ENCODE measurements at places on chromosomes 7 and 10. TPM values are rescaled to one million over a fixed set of nuclear protein-coding genes. Genes with fewer than 3 reads are reported as not detected.

DNA sequence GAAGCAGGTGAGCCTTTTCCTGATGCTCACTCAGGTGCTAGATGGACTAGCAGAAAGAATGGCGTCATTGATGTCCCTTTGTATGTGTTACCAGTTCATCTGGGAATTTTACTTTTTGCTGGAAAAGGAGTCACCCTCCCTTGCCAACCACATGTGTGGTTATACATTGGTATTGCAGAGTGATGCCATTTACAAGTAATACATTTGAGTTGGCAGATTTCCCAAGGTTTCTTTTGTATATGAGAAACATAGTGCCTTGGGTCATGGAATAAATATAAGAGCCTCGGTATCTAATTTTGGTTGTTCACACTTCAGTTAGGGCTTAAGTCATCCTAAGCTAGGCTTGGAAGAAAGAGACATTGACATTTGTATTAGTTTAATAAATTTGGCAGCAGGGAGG lies 10.4 kb upstream of the ATXN7L1 start:
- H3K27ac ChIP-seq, result no peak overlapping the region
- H3K27me3 ChIP-seq, result no peaks in the 10 kb centered on the region
- H3K4me3 ChIP-seq, result no peak overlapping the region
- DNase-seq, result no peak
- H3K4me1 ChIP-seq, result peaks cover 10% of the 10 kb centered on the region

DNA sequence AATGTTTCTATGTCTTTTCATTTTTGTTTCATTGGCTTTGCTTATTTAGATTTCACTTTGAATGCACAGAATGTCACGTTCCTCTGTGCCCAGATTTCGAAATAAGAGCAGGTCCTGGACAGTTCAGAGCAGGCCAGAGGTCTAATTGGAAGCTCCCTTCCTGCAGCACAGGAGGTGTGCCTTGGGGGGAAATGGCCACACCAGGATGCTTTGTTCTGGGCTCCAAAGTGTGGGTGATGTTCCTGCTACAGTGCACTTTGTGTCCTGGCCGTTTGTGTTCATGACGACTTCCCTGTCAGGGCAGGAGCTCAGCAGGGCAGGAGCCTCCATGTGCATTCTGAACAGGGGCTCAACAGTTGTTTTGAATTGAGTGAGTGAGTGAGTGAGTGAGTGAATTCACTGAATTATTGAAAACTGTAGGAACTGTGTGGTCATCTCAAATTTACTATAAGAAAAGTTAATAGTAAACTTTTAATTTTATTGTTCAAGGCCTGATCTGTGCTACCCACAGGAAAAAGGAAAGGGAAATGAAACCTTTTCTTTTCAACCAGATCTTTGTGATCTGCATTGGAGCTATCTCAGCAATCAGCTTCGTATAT lies 109.5 kb upstream of the GJD4 start:
- peak overlapping the region; percentile 71 for H3K27ac ChIP-seq
- no peaks in the 10 kb centered on the region for H3K27me3 ChIP-seq
- H3K36me3 ChIP-seq, result no peaks in the 10 kb centered on the region

DNA sequence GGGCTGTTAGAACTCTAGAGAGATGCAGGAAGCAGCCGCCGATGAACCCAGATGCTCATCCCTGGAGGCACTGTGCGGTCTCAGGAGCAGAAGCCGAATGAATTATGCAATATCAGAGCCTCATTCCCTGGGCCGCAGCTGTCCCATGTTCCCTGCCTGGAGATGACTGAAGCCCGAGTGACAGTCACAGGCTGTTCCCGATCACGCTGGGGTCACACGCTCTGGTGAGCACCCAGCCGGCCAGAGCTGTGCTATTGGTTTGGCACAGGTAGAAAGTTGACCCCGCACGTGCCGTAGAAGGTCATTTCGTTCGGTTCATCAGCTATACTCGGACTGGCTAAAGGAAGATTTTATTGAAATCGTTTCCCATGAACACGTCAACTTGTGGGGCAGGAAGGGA lies 140.5 kb upstream of the SH2B2 start:
- no peak for DNase-seq
- peaks cover 8% of the 10 kb centered on the region for H3K4me1 ChIP-seq
- no peak overlapping the region for H3K27ac ChIP-seq
- H3K36me3 ChIP-seq, result peaks cover 11% of the 10 kb centered on the region
- no peak overlapping the region for H3K4me3 ChIP-seq
- H3K27me3 ChIP-seq, result no peaks in the 10 kb centered on the region

MMD2 gene
- total RNA-seq, result not detected

LIPF gene
- not detected for total RNA-seq

DNA sequence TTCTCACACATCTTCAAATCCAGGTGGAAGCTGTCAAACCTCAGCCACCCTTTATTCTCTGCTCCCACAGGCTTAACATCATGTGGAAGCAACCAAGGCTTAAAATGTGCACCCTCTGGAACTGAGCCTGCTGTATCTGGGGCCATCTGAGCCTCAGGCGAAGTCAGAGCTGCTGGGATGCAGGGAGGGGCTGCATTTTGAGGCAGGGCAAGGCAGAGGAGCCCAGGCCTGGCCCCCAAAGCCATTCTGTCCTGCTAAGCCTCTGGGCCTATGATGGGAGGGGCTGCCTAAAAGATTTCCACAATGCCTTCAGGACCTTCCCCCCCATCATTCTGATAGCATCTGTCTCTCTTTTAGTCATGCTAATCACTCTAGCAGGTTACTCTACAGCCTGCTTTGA lies 51.7 kb upstream of the COBL start:
- DNase-seq, result no peak
- H3K27ac ChIP-seq, result no peak overlapping the region
- H3K27me3 ChIP-seq, result peaks cover 24% of the 10 kb centered on the region
- no peaks in the 10 kb centered on the region for H3K36me3 ChIP-seq

DNA sequence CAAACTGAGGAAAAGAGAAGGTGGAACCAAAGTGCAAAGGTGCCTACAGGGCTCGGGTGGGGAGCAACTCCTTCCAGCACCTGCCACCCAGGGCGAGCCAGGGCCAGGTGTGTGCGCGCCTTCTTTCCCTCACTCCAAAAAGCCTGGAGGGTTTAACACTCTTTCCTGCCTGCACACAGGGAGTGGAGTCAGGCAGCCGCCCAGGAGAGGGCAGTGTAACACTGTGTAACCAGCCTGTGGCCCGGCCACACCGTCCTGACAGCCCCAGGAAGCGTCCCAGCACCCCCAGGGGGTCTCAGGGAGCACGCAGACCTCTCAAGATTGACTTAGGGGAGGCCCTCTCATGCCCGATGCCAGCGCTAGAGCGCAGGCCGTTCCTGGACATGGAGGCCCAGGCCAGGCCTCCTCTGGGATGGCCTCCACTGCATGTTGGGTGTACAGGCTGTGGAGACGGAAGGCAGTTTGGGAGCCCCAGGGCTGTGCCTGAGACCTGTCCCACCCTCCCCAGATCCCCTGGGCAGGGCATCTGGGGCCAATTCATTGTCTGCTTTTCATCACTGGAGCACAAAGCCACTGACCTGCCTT lies 13.4 kb downstream of the BRI3 start:
- peaks cover 9% of the 10 kb centered on the region for H3K36me3 ChIP-seq
- H3K27me3 ChIP-seq, result no peaks in the 10 kb centered on the region
- DNase-seq, result no peak
- no peak overlapping the region for H3K27ac ChIP-seq
- peaks cover 5% of the 10 kb centered on the region for H3K4me1 ChIP-seq
- H3K4me3 ChIP-seq, result no peak overlapping the region

LIPM gene
- total RNA-seq, result not detected

GRCh38 chr10:31395695-31396094 lies 76.7 kb downstream of the ZEB1 start:
- DNase-seq, result no peak
- H3K36me3 ChIP-seq, result peaks cover 7% of the 10 kb centered on the region
- H3K4me1 ChIP-seq, result peaks cover 33% of the 10 kb centered on the region

All from chondrocyte (in vitro differentiated cells).